ENCODE measurements at places on chromosomes 1 and 21. TPM values are rescaled to one million over a fixed set of nuclear protein-coding genes. Genes with fewer than 3 reads are reported as not detected.

CNR2 gene
- not detected for polyA plus RNA-seq

IQGAP3 gene
- polyA plus RNA-seq, result 0.09 TPM

EFNA3 gene
- polyA plus RNA-seq, result 2.2 TPM

TMPRSS15 gene
- polyA plus RNA-seq, result not detected

OR2M2 gene
- polyA plus RNA-seq, result not detected

PLCH2 gene
- 0.22 TPM for polyA plus RNA-seq

PLA2G2D gene
- 0.55 TPM for polyA plus RNA-seq

GPR25 gene
- polyA plus RNA-seq, result not detected

TEKT2 gene
- polyA plus RNA-seq, result not detected

SMIM1 gene
- not detected for polyA plus RNA-seq

YARS1 gene
- polyA plus RNA-seq, result 69.8 TPM

TCHHL1 gene
- not detected for polyA plus RNA-seq

ITLN1 gene
- not detected for polyA plus RNA-seq

All from Purkinje cell (primary cell).